ENCODE measurements at places on chromosomes 7 and 10.

- DNase-seq, result no peak
Measured at GRCh38 chr7:84251277-84251781, 56.7 kb upstream of the SEMA3A start.

GRCh38 chr10:6578795-6579182, 1.3 kb downstream of the PRKCQ start:
- DNase-seq, result no peak

GRCh38 chr7:69237541-69237940, 360.7 kb upstream of the AUTS2 start:
- no peak for DNase-seq

DNA sequence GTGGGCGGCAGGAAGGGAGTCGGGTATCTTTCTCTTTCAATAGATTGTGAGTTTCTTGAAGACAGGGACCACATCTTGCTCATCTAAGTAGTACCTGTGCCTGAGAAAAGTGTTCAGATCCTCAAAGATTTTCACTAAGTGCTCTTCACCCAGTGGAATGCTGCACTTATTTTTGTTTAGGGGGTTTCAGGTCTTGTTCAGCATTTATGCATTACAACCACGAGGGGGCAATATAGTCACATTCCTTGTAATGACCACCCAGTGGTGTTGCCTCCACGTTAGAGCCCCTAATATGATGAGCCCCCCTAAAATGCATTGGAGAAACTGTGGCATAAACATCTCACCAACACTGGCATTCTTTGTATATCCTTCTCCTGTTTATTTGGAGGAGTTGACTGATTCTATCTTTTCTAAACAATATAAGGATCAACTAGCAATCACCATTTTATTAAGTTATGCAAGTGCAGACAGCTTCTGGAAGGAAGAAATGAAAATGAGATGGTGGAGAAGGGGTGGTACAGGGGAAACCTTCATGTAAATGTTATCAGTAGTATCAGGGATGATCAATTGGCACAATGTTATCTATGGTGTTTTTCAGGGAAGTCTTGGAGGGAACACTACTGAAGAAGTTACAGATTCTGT, 3.1 kb upstream of the PAPSS2 start:
- DNase-seq, result peak; percentile 16

DNA sequence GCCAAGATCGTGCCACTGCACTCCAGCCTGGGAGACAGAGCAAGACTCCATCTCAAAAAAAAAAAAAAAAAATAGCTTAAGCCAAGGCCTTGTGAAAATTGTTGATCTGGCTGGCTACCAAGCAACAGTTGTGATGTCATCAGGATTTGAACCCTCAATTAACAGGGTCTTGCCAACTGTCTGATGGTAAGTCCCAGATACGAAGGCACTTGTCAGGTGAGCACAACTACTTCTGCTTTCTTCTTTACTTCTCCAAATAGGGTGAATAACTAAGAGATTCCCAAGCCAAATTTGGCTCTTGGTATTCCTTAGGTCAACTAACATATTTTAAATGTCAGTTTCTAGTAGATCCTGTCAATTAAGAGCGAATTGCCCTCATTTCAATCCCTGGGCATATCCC, 47.4 kb downstream of the ANKRD61 start:
- no peak for DNase-seq

DNA sequence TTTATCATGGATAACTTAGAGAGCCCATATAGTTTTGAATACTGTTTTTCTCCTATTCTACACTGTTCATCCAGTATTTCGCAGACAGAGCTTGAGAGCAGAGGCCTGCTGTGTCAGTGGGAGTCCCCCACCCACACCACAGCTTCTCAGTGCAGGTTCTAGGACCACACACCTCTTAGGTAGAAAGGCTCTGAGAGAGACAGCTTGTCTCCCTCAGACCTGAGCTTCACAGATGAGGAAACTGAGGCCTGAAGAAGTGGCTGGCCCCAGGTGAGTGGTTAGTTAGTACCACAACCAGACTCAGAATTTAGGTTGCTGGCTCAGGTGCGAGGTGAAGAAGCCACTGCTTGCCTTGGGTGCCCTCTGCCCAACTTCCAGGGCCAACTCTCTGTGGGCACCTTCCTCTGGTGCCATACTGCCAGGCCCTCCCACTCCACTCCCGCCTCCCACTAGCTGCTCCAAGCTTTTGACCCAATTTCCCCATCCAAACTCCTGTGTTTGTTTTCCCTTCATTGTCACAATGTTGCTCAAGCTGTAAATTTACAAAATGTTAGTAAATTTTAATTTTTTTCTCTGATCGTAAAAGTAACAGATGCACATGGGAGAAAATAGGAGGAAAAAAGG, 7.6 kb upstream of the HILPDA start:
- DNase-seq, result no peak

DNA sequence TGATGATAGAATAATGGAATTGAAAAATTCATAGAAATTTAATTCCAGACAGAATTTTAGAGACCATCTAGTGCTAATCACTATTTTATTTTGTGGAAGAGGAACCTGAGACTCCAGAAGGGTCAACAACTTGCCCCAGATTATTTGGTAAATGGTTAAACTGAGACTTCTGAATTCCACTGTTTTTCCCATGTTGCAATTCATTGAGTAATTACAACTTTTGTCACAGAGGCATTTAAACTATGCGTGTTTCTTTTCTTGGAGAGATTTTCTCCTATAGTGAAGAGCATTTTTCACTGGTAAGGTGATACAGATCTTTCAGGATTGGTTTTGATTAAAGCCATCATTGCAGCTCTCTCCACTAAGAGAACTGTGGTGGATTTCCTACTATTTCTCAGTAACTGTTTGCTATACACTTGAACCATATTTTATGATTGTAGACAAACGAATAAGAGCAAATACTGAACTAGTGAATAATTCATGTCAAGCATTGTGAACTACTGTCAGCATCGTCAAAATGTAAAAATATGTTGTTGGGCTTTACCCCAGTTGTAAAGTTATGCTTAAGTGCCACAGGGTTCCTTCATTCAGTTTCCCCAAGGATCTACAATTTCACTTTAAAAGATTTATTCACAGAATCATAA, 26.5 kb downstream of the LRGUK start:
- no peak for DNase-seq

GRCh38 chr10:44731283-44731682, 179.9 kb upstream of the TMEM72 start:
- no peak for DNase-seq

GRCh38 chr7:85522070-85522469, 335.2 kb upstream of the SEMA3D start:
- DNase-seq, result no peak

DNA sequence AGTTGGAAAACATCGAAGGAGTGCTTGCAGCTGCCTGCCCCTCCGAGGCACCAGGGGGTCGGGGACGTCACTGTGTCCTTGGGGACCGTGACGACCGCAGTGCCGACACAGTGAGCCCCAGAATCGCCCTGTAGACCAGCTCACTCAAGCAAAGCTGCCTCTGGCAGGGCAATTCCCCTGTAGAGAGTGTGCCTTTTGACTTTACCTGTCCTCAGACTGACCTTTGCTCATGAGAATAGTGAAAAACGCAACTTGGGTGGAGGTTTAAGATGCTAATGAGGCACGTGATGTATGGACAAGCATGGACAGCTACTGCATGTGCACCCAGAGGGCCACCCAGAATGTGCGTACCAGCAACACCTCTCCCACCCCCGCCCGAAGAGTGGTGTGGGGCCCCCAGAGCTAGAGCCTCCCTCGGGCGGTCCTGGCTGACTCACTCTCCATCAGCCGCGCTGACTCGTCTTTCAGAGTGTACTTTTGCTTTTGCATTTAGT, 271.9 kb downstream of the ADARB2 start:
- DNase-seq, result peak; percentile 31

GRCh38 chr10:103828107-103828506, 27.3 kb downstream of the SH3PXD2A start:
- DNase-seq, result no peak

DNA sequence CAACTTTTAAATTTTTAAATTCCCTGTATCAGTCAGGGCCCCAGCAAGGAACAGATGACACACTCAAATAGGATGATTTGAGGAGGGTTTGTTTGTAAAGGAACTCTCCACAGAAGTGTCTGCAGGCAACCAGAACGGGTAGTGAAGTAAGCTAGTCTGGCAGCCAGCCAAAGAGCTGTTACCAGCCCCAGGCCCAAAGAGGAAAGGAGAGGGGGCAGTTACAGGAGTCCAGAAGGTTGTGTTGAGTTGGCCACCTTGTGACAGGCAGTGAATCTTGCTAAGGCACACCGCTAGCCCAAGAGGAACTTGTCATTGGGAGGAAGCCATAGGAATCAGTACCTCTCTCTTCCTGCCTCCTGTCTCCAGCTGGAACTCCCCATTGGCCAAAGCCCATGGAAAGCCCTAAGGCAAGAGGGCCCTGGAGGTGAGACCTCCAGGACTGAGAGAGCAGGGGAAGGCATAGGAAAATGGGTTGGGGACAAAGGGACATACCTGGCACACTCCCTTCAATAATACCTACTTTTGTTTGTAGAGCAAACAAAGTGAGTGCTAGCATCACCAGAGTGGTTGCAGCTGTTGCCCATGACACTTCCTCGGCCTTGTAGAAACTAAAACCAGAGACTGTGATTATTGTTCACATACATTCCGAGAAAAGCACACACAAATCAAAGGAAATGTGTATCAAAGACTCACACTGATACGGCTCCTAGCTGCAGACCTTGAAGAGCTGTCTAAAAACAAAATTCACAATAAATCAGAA, 25.4 kb upstream of the GATAD1 start:
- no peak for DNase-seq

DNA sequence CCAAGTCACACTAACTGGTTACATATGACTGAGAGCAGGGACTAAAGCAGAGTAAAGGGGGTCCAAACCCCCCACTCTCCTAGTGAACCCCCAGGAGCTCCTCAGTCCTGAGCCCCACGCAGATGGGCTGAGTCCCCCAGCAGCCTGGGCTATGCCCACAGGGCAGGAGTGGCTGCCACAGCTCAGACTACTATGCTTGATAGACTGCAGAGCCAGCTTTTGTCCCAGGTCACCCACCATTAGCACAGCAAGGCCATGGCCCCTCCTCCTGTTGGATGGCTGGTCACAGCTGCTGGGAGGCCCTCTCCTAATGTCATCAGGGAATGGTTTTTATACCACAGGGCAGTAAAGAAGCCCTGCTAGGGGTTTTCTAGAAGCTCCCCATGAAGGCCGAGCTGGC, 46.3 kb upstream of the FGFR2 start:
- DNase-seq, result peak; percentile 36

DNA sequence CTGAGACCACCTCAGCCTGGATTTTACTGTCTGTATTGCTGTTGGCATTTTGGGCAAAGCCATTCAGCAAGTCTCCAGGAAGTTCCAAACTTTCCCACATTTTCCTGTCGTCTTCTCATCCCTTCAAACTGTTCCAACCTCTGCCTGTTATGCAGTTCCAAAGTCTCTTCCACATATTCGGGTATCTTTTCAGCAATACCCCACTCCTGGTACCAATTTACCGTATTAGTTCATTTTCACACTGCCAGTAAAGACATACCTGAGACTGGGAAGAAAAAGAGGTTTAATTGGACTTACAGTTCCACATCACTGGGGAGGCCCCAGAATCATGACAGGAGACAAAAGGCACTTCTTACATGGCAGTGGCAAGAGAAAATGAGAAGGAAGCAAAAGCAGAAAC, 62.8 kb downstream of the INPP5A start:
- no peak for DNase-seq

GRCh38 chr7:130397758-130398073, 17.4 kb downstream of the CPA1 start:
- no peak for DNase-seq

GRCh38 chr10:120749856-120750566, 101.2 kb upstream of the WDR11 start:
- DNase-seq, result no peak

GRCh38 chr7:100789055-100789454, 38.3 kb downstream of the EPHB4 start:
- no peak for DNase-seq

DNA sequence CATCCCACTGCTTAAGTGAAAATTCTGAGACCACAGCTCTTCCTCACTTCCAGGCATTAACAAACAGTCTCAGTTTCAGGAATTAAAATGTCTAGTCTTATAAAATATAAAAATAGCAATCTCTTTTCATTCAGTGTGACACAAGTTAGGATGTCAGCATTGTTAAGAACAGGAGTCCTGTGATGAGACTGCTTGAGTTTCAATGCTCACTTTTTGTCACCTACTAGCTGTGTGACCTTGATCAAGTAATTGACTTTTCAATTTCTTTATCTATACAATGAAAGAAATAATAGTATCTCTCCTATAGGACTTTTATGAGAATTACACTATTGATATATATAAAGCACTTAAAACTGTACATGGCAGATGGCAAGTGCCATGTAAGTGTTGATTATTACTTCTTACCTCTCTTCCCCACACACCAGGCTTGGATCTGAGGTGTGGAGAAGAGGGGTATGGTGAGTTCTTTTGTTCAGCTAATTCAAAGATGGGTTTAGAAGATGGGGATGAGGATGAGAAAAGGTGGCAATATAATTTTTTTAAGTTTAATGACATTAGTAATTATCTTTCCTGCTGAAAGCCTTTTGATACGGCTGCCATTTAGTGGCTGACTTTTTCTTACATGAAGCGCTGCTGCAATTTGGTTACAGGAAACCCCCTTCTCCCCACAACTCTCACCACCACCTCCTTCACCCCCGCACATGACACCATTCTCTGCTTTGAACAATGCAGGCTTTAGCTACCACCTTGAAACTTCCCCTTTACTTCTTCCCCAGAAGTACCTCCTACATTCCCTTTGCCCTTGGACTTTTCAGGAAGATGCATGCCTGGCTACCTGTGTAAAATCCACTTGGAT, 20.8 kb upstream of the HYAL4 start:
- DNase-seq, result no peak

GRCh38 chr10:60606343-60607080, 171.8 kb upstream of the CDK1 start:
- no peak for DNase-seq

DNA sequence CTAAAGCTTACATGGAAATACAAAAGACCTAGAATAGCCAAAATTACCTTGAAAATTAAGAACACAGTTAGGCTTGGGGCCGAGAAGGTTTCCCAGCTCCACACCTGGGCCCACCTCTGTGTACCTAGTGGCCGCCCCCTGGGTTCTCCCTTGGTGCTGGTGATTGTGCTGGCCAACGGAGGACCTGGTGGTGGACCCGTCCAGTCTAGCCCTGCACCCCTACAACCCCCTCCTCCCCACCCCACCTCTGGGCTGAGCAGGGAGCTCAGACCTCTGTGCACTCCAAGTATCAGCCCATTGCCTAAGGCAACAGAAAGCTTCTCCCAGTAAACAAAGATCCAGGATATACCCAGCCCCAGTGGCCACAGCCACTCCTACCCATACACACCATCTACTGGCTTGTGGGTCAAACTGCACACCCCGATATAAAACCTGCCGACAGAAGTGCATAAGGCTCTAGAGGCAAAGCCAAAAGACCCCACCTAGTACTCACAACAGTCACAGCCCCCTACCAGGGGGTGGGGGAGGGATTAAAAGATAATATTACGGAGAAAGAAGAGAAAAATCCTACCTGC, 105.0 kb upstream of the DIP2C start:
- DNase-seq, result no peak

DNA sequence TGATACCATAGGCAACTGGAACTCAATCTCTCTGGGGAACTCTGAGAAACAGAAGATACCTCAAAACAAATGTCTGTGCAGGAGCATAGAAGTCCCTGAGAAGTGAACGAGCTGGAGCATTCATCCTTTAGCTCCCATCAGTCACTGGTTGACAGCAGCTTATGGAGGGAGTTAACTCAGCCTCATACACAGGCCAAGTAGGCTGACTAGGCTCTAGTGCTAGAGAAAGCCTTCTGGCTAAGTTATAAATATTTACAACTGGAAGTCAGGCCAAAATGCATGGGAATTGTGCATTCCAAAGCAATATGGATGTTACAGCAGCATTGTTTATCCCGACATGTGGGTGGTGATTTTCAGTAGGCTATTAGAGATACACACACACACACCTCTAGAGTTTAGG, 66.5 kb downstream of the ANK3 start:
- no peak for DNase-seq

- no peak for DNase-seq
Measured at GRCh38 chr10:92993699-92994272, 66.8 kb upstream of the CYP26C1 start.
